ENCODE measurements at places on chromosomes 12 and 14.

- peak; percentile 45 for DNase-seq
These were observed 3.7 kb downstream of the GPR132 start for GRCh38 chr14:105061428-105062047.

DNA sequence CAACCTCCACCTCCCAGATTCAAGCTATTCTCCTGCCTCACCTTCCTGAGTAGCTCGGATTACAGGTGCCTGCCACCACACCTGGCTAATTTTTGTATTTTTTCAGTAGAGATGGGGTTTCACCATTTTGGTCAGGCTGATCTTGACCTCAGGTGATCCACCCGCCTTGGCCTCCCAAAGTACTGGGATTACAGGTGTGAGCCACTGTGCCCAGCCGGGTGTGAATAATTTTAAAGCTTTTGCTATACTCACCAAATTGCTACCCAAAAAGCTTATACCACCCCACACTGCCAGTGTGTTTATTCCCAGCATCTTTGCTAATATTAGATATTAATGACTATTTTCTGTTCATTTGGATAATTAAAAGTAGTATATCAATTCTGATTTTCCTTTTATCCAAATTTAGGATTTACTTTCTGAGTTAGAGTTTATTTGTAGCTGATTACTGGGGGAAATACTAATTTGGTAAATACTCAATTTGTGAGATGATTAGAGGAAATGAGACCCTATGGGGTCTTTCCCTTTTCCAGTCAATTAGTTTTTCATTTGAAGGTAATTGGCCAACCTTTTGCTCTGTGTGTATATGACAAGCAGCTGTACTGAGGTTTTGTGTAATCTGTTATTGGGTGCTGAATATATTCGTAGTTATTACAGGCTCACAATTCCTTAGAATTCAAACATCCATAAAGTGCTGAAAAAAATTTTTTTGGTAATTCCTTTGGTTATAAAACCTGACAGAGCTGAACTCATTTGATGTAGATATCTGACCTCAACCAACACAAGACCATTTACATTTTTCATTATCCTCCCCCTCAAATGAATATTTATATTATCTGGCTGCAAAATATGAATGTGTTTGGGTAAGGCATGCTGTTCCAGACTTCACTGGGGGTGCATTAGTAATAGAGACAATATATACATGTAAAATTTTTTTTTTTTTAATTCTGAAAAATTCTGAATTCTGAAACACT, 73.6 kb downstream of the ANO6 start:
- no peak for DNase-seq

- no peak for DNase-seq
These were observed 226.6 kb upstream of the G2E3 start for GRCh38 chr14:30332374-30332773.

DNA sequence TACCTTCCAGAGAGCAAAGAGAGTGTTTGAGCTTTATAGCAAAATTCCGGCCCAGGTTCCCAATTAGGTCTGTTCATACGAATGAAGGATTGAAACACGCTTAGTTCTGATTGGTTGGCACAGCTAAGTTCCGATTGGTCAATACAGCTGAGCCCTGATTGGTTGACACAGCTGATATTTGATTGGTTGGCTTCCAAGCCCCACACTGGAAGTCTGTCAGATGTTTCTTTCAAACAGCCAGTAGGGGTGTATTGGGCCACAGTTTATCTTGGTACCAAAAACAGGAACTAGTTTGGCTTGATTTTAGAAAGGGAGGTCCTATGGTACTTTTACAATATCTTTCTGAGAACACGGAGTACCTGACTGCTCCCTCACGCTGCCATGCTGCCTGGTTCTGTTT, 93.4 kb downstream of the CAND1 start:
- DNase-seq = no peak

DNA sequence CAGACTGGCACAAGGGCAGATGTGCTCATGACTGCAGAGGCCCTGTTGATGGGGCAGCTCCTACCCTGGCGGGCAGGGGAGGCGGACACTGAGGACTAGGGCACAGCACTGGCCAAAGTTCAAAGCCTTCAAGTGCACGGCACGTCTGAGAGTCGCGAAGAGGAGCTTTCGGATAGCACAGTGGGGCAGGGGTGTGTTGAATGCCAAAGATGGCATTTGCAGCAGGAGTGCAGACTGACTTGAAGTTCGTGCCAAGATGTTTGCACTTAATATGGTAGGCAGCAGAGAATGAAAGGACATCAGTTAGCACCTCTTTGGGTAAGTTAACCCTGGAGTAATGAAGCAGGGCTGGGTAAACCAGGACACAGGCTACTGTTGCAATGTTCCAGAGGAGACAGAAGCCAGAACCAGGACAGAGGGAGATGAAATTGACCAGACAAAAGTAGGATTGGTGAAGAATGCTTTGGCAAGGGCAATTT, 6.7 kb upstream of the EML1 start:
- DNase-seq = no peak

- DNase-seq = no peak
These were observed 21.8 kb upstream of the RNU6-8 start for GRCh38 chr14:32224737-32225377.

- no peak for DNase-seq
These were observed 335.6 kb downstream of the TMEM121 start for GRCh38 chr14:105861985-105862465.

DNA sequence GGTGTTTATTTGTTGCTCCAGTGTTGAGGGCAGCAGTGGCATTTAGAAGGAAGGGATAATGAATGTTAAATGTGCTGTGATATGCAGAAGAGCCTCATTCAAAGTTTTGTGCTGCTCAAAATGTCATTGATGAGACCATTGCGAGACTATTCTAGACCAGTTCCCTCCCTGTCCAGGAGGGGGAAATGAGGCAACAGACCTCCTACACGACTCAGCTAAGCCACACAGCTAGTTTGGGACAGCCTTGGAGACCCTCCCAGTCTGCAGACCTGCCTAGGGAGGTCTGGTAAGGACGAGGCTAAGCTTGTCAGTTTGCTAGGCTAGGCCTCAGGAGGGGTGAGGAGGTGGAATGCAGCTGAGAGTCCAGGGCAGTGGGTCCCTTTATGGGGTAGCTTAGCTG, 116.0 kb downstream of the NRXN3 start:
- DNase-seq = no peak

Measured in inflammatory macrophage treated with lipopolysaccharide for 4 hours (primary cell).